ENCODE measurements at places on chromosomes 4 and X.
A peak's percentile ranks its signal among the peaks of the same experiment; 100 is the strongest.

DNA sequence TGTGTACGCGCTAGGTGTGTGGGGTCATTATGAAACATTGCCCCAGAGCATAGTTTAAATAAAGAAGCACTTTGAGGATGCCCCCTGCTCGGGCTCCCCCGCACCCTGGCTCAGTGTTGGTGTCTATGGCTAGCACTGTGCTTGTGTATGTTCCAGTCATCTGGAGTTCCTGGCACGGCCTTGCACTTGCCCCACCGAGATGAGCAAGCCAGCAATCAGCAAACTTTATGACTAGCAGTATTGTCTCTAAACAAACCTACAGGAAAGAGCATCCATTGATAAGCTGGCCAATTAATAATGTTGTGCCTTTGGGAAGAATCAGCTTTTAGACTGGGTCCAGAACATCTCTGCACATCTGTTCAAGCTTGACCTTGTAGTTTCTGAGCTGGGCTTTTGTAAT is 707 bp upstream of the SHROOM4 start:
- no peak for DNase-seq

GRCh38 chr4:141702472-141703182 is 66.2 kb downstream of the IL15 start:
- DNase-seq, result peak; percentile 46

GRCh38 chr4:7375427-7375826 is 59.3 kb downstream of the PSAPL1 start:
- no peak for DNase-seq

DNA sequence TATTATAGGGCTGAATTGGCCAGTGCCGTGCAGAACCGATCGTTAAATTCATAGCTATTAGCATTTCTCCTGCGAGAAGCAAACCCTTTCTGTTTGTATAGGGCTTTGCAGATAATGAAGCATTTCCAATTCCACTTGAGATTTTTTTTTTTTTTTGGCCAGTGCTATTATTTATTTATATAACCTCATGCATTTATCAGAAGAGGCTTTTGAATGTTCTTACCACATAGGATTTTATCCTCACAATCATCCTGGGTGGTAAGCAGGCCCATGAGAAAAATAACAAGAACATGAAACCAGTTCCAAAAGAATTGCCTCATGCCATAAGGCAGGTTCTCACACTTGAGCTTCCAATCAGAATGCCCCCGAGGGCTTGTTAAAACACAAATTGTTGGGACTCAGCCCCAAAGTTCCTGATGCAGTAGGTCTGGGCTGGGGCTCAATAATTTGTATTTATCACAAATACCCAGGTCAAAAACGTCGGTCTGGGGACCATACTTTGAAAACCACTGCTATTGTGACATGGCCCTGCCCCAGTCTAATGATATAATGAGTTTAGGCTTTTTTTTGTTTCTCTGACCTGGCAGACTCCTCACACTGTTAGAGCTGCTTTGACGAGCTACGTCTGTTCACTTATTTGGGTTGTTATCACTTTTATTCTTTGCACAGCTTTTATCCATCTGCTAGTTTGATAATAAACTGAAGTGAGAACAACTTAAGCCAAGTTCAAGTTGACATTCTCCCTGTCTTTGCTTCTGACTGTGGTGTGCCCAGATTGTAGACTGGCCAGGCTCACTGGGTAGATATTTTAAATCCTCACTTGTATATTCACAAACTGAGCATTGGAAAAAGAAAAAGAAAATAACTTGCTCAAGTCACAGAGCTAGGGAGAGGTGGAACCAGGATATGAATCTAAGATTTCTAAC is 20.1 kb downstream of the SUPT20HL1 start:
- DNase-seq, result no peak

DNA sequence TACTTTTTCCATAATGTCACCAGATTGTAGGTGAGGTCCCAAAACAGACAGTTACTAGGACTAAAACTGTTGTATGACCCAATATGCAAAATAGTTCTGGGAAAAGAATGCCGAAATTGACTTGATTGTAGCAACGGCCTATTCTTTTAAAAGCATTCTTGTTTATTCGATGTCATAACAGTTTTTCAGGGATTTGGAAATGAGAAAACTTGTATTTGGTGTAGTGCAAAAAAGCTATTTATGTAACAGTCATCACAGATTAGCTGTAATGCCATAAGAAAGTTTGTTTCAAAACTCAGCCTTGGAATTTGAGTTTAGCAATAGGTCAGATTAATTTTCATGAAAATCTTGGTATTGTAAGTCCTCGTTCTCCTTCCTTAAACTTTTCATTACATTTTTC is 69.2 kb upstream of the DIAPH2 start:
- no peak for DNase-seq

DNA sequence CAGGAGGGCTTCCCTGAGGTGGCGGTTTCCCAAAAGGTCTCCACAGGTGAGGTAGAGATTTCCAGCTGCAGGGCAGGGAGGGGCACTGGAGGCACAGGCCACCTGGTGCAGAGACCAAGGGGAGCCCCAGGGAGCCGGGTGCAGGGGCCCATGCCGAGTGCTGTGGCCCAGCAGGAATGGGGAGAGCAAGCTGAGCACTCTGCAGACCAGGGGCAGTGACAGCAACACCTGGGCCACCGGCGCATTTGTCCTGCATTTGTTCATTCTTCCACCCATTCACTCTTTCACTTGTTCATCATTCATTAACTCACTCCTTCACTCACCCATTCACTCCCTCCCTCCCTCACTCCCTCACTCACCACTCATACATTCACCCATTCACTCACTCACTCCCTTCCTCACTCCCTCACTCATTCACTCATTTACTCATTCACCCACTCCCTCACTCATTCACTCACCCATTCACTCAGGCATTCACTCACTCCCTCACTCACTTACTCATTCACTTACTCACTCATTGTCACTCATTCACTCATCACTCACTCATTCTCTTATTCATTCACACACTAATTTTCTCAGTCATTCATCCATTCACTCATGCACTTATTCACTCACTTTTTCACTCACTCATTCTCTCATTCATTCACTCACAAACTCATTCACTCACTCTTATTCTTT is 16.3 kb downstream of the CPZ start:
- DNase-seq, result no peak

DNA sequence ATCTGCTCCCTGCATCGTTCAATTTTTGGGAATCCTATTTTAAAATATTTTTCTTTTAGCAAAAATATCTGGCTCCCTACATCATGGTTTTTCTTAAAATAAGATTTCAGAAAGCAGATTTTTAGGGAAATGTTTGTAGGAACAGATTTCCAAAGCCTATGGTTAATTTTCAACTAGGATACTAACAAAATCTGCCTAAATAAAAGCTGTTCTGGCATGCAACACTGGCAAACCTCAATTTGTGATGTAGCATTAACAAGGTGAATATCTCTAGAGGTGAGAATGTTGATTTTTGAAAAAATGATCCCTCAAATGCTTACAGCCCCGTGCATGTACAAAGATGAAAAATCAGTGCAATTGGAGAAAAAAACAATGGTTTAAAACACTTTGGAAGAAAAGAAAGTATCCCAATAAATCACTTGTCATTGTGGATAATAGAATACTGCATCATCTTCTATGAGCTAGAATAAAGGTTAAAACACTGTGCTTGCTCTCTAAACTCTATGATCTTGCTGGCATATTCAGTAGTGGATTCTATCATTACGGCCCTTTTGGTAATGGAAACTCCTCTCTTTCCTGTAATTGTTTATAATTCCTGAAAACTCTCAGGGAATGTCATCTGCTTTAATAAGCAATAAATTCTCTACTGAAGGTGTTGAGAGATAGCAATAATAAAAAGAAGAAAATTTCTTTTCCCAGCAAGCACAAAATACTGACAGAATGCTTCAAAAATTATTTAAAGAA is 97.6 kb downstream of the C4orf33 start:
- no peak for DNase-seq

All from T-helper 2 cell (primary cell).